ENCODE measurements at places on chromosomes 4 and X. TPM values are rescaled to one million over a fixed set of nuclear protein-coding genes. Genes with fewer than 3 reads are reported as not detected.

The BMP3 gene
- not detected for total RNA-seq

The TEX11 gene
- not detected for total RNA-seq

The GPR119 gene
- not detected for total RNA-seq

The ABCG2 gene
- total RNA-seq = under 0.01 TPM

The NR0B1 gene
- total RNA-seq = not detected

The SPANXB1 gene
- not detected for total RNA-seq

The XAGE2 gene
- not detected for total RNA-seq

The ARMCX2 gene
- 91.0 TPM for total RNA-seq

The CTAG1B gene
- not detected for total RNA-seq

The EVC2 gene
- total RNA-seq = 7.9 TPM

All from cardiac atrium fibroblast (primary cell).